Caki2 (cell line): ENCODE measurements at places on chromosomes 1 and 21. TPM values are rescaled to one million over a fixed set of nuclear protein-coding genes. Genes with fewer than 3 reads are reported as not detected.
A peak's percentile ranks its signal among the peaks of the same experiment; 100 is the strongest.

DNA sequence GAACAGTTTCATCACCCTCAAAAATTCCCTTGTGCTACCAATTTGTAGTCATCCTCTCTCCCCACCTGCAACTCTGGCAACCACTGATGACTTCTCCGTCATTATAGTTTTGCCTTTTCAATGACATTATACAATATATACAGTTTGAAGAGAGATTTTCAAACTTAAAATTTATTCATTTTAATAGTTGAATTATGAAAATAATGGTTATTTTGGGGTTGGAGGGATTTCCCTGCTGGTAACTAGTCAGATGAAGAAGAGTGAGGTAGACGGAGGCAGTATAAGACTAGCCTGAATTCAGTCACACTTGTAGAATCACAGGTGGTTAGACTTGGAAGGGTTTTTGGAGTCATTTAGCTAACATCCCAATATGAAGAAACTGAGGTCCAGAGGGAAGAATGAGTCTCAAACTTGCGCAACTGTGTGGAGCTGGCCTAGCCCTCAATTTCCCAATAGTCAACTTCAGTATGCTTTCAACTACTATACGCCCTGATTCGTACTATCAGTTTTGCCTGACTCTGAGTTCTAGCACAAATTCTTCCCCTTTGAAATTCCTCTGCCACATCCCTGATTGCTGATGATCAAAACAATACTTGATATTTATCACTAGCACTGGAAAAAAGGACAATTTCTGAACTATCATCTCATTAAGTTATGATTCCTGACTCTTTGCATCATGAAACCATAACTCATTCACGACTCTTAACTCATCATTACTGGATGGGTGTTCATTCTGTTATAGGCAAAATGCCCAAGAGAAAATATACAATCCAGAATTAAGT is 54.2 kb downstream of the VANGL2 start:
- DNase-seq, result no peak

DNA sequence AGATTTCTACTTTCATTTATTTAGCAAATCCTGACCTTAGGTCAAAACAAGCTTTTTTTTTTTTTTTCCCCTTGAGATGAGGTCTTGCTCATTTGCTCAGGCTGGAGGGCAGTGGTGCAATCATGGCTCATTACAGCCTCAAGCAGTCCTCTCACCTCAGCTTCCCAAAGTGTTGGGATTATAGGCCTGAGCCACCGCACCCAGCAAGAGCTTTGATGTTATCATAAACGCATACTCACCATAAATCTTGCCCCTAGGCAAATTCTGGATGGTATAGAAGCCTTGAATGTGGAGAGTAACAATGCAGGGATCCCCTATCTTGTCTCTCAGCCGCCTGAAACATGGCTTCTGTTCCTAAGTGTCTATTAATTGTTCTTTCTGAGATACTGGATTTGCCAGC is 24.8 kb upstream of the CLDN8 start:
- DNase-seq, result no peak

GRCh38 chr1:180964595-180964994 is 51.9 kb downstream of the KIAA1614 start:
- DNase-seq, result no peak

The IFI44L gene
- 3.7 and 9.0 TPM in 2 replicates for total RNA-seq

DNA sequence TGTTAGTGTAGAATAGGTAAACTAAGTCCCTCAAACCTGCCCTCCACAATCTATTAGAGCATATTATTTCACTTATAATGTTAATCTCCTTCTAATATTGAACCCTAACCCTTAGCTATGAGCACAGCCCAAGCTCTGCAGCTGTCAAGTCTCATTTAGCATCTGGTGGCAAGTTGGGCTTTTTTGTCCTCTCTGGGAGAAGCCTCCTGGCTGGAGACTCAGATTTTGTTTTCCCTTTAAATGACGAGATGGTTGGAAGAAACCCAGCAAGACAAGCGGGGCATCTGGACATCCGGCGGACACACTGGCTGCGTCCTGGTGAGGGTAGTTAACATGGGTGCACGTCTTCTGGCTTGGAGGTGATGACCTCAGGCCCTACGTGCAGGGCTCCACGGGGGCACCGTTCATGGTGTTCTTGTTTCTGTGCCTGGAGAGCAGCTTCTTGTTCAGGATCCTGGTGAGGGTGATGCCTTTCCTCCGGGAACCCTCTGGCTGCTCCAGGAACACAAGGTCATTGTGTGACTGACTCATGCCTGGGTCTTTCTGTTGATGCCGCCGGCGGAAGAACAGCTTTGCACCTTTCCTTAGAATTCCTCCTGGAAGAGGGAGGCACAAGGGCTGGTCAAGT is 9.7 kb upstream of the PRDM15 start:
- DNase-seq, result no peak

- peak; percentile 74 for DNase-seq
Observed at GRCh38 chr1:41268154-41268770, 26.2 kb upstream of the SCMH1 start.

- DNase-seq, result no peak
Observed at GRCh38 chr1:93519199-93519829, 71.4 kb downstream of the FNBP1L start.

- DNase-seq, result no peak
Observed at GRCh38 chr1:226977643-226978431, 37.7 kb downstream of the COQ8A start.

DNA sequence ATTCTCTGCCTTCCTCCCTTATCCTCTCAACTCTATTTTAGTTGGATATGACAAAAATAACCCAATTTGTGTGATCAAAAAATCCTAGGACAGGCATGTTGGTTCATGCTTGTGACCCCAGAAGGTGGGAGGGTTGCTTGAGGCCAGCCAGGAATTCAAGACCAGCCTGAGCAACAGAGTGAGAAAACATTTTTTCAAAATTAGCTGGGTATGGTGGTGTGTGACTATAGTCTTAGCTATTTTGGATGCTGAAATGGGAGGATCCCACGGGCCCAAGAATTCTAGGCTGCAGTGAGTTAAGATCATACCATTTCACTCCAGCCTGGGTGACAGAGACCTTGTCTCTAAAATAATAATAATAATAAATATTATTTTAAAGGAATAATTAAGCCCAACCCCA is 1383.1 kb upstream of the ADGRL2 start:
- no peak for DNase-seq

GRCh38 chr1:36542962-36543515 is 60.3 kb upstream of the CSF3R start:
- DNase-seq, result no peak

- no peak for DNase-seq
Observed at GRCh38 chr1:92995441-92996430, 34.5 kb upstream of the DIPK1A start.

The TMEM269 gene
- total RNA-seq, result 0.10 TPM in 1 of 2 replicates, not detected in the other

The NUF2 gene
- 17.8 and 24.5 TPM in 2 replicates for total RNA-seq

DNA sequence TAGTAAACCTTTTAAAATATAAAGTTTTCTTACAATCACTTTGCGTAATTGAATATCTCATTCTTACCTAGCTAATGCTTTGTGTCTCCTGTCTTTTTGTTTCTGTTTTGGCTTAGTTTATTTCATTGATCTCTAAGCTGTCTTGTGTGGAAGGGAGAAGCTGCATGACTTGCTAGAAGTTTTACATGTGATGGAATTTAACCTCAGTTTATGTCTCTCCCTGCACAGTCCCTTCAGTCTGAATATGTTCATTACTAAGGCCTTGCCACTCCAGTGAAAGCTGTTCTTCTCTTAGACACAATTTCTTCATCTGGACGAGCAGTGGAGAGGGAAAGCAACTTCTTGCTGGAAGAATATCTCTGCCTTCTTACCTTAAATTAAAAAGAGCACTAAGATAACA is 19.9 kb upstream of the GPR88 start:
- no peak for DNase-seq

DNA sequence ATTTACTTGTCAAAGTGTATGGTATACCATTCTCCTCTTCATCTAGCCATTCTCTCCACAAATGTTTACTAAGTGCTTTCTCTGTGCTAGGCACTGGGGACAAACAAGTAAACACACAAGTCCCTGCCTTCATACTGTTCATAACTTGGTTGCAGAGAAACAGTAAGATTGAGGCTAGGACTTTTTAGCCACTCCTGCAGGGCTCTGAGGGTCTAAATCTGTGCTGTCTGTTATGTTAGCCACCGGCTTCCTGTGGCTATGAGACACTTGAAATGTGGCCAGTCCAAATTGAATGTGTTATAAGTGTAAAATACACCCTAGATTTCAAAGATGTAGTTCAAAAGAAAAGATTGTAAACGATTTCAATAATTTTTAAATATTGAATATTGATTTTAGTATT is 50.2 kb downstream of the AZIN2 start:
- DNase-seq, result no peak

The RAD54L gene
- total RNA-seq, result 9.7 and 23.5 TPM in 2 replicates

The DNAJC28 gene
- not detected in 2 replicates for total RNA-seq

GRCh38 chr1:55053265-55053954 is 14.1 kb downstream of the PCSK9 start:
- no peak for DNase-seq

DNA sequence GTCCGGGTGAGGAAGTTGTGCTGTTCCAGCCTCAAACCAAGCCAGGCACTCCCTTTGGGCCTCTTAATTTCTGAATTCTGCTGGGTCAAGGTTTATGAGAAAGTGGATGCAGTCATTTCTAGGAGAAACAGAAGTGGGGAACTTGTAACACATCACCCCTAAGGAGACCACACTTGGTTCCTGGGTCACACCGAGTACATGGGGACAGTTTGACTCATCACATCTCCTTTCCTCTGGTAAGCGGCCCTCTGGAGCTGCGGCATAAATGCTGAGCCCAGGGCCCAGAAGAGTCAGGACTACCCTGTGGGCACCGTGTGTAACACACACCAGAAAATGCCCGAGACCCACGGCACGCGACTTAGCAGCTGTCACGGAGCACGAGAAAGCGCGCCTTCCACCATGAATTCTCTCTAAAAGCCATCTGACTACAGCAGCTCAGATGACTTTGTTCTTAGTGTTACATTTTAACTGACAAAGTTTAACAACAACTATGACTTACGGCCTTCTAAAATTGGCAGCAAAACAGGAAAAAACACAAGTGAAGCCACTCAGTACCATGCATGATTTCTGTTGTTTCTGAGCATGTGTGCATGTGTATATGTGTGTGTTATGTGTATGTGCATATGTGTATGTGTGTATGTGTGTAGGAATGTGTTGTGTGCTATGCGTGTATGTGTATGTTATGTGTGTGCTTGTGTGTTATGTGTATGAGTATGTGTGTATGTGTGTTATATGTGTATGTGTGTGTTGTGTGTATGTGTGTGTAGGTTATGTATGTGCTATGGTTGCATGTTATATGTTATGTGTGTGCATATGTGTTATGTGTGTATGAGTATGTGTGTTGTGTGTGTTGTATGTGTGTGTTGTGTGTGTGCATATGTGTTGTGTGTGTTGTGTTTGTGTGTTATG is 50.8 kb downstream of the TOMM20 start:
- DNase-seq, result no peak
